Transverse colon (tissue), 4 donors: ENCODE measurements at places on chromosomes 4 and X. TPM values are rescaled to one million over a fixed set of nuclear protein-coding genes. Genes with fewer than 3 reads are reported as not detected.
A peak's percentile ranks its signal among the peaks of the same experiment; 100 is the strongest.

GRCh38 chr4:157045507-157046127, 30.3 kb upstream of the GLRB start:
- peak; percentile 9 for DNase-seq

GRCh38 chrX:133726211-133726630, 259.2 kb downstream of the GPC3 start:
- DNase-seq: no peak

- no peak for DNase-seq
These were observed 147.5 kb upstream of the PITX2 start for GRCh38 chr4:110770353-110770752.

- DNase-seq: no peak
These were observed 75.4 kb downstream of the ZAR1 start for GRCh38 chr4:48565362-48566033.

DNA sequence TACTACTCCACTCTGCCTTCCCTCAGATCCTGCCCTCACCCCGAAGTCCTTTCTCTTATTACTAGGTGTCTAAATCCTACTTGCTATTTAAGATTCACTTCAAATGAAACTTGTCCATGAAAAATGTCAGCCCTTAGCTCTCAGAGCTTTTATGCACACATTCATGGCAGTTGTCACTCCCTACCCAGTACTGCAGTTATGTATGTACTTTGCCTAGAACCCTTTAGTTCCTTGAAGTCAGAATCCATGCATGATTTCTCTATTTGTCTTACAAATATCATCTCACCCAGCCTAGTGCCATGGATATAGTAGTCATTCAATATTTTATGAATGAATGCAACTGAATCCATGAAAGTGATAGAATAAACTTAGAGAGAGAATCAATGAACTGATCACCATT, 3.3 kb upstream of the EPGN start:
- DNase-seq: no peak

GRCh38 chr4:87465739-87466366, 43.5 kb downstream of the NUDT9 start:
- no peak for DNase-seq

DNA sequence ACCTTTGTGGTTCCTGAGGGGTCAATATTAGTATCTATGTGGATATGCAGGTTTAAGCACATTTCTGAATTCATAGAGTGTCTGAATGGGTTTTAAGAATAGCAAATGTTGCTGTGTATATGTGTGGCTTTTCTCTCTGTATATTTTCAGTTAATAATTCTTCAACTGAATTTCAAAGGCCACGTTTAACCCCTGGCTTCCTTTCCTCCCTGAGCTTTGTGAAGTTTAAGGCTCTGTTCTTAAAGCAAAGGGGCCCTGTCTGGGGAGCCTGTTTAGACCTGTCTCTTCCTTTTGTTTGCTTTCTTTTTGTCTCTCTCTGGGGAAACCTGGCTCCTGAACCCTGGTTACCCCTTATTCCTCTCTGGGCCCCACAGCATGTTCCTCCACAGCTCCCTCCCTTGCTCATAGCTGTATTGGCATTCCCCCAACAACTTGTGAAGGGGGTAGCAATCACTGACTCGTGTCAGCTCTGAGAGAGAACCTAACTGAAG, 139.1 kb downstream of the COL4A6 start:
- no peak for DNase-seq

- no peak for DNase-seq
These were observed 649.3 kb downstream of the IQCM start for GRCh38 chr4:149166365-149166764.

- no peak for DNase-seq
These were observed 24.8 kb downstream of the IL13RA1 start for GRCh38 chrX:118751950-118752783.

GRCh38 chr4:81366779-81367178, 104.9 kb downstream of the RASGEF1B start:
- DNase-seq: no peak

- DNase-seq: peak; percentile 11
These were observed 1.1 kb downstream of the SLIT2 start for GRCh38 chr4:20252656-20253282.

DNA sequence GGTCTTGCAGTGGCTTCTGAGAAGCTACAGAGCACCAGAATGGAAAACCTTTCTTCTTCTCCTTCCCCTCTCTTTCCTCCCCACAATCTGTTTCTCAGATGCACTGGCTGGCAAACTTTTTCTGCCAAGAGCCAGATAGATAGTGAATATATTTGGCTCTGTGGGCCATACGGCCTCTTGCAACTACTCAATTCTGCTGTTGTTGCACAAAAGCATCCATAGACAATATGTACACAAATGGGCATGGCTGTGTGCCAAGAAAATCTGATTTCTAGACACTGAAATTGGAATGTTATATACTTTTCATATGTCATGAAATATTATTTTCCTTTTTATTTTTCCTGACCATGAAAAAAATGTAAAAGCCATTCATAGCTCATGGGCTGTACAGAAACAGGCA, 3.1 kb downstream of the PHEX start:
- DNase-seq: no peak

GRCh38 chr4:29043411-29043810, 1676.8 kb upstream of the PCDH7 start:
- DNase-seq: no peak

GRCh38 chr4:158945529-158946108, 157.3 kb upstream of the RAPGEF2 start:
- no peak for DNase-seq

- DNase-seq: no peak
These were observed 137.5 kb downstream of the MAGEB17 start for GRCh38 chrX:16304751-16305150.

- no peak for DNase-seq
These were observed 35.1 kb downstream of the RBM47 start for GRCh38 chr4:40594261-40595178.

DNA sequence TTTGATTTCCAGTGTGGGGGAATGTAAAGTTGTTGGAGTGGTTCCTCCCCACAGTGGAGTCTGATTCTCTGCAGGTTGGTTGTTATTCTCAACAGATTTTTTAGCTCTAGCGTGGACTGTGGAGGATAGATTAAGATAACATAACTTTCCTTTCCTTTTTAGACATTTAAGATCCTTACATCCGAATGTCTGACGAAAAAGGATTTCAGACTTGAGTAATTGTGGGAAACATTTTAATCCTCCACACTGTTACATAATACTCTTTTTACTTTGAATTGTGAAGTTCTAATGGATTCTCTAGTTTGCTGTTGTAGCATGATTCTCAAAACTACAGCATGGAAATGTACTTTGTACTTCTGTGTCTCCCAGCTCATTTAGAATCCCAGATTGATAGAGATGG, 107.8 kb downstream of the ARHGAP10 start:
- DNase-seq: no peak

- no peak for DNase-seq
These were observed 122.1 kb upstream of the EOLA2 start for GRCh38 chrX:150060406-150060805.

- DNase-seq: no peak
These were observed 106.6 kb downstream of the HMX1 start for GRCh38 chr4:8765084-8765483.

Gene FGB
- total RNA-seq: not detected

Gene NPY1R
- total RNA-seq: 19.8 TPM

Gene RNF212
- not detected for total RNA-seq

Gene PPP4R3C
- total RNA-seq: not detected
